Stimulated activated CD8-positive, alpha-beta memory T cell treated with anti-CD3 and anti-CD28 coated beads, Interleukin-7, amount 100 ng/mL, for 24 hours (primary cell): ENCODE measurements at places on chromosomes 2 and 18.

DNA sequence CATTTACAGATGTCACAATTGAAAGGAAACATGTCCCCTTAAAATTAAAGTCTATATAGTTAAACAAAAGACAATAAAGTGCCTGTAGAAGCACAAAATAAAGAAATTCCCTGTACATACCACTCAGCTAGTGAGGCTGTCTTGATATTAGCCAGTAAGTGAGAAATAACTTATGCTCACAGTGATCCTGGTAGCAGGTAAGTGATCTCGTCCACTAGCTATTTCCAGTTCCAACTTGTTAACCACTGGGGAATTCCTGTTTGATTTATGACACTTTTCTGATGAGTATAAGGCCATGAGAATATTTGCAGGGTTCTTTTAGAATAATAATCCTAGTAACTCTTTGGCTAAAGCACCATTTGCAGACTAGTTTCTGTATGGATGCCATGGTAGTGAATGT is 127.9 kb upstream of the PGAP1 start:
- DNase-seq, result no peak

DNA sequence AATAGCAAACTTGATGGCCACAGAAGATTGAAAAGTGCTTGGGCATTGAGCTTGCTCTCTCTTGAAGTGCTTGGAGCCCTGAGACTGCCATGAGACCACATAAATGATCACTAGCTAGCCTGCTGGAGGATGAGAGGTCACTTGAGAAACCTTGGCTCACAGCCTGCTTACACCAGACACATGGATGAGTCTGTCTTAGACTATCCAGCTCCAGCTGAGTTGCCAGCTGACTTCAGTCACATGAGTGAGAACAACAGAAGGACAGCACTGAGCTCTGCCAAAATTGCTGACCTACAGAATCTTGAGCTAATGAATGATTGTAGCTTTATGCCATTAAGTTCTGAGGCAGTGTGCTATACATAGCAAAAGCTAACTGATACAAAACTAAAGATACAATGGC is 18.1 kb downstream of the NABP1 start:
- no peak for DNase-seq

DNA sequence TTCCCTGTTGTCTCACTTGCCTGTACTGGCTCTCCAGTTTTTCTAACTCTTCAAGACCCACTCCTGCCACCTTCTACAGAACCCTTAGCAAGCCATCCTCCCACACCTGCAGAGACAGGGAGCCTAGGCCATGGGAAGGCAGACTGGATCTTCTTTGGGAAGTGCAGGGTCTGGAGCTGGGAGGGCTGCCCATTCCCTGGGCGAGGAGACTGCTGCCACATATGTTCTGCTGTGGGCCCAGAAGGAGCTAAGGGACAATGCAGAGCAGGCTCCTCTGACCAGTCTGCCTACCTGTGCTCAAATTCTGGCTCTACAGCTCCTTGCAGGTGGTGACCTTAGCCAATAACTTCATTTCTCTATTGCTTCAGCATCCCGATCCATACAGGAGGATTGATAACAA is 152.1 kb upstream of the CELF4 start:
- DNase-seq, result no peak

DNA sequence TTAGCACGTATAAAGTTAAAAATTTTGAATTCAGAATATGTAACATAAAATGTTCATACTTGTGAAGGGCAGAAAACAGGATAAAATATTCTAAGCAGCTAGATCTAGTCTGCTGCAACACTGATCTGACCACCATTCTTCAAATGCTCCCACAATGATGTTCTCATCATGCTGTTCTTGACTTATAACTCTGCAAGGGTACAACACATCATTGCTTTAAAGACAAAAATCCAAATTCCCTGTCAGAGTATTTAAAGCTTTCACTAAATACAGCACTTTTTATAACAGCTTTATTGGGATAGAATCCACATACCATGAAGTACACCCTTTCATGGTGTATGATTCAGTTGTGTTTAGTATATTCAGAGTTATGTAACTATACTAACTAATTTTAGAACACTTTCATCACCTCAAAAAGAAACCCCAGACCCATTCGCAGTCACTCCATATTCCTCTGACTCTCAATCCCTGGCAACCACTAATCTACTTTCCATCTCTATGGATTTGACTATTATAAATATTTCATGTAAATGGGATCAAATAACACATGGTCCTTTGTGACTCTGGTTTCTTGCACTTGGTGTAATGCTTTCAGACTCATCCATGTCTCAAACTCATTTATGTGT is 56.4 kb downstream of the MAP4K3 start:
- DNase-seq, result no peak

DNA sequence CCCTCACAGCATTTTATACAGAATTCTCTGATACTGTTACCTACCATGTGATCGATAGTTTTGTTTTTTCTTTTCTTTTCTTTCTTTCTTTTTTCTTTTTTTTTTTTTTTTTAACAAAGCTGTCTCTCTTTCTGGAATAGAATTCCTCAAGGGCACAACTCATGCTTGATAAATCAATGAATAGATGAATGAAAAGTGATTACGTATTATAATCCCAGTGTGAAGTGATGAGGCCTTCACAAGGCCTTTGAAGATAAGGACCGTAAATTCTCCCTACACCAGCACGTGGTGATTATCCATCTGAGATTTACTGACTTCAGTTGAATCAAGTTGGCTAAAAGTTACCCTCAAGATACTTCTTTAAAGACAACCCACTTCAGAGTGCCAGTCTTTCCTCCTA is 46.6 kb upstream of the RMDN2 start:
- DNase-seq, result no peak

DNA sequence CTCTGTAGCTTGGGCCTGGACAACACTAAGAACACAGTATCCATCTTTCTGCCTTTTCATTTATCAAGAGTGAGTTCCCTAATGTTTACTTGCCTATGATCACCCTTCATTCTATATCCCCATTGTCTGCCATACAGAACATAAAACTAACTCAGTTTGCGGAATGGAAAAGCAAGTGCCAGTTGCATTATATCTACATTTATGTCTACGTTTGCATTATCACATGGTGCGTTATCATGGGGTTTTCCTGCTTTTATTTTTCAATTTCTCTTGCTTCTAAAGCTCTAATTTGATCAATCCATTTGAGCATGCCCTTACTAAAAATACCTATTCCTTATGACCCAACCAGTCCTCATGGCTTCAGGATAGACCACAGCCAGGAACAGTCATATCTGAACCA is 421.6 kb upstream of the VWC2L start:
- no peak for DNase-seq

GRCh38 chr2:35080231-35080910 is 1275.2 kb upstream of the CRIM1 start:
- no peak for DNase-seq

DNA sequence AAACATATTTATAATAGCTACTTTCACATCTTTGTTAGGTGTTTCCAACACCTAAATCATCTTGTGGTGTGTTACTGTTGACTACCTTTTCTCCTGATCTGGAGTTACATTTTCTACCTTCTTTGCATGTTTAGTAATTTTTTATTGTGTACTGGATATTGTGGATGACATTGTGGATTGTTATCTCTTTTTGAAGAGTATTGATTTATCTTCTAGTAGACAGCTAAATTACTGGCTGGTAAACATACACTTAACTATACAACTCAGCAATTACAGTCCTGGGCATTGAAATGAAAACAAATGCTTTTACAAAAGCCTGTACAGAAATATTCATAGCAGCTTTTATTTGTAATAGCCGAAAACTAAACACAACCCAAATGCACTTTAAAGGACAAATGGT is 150.8 kb downstream of the PTRHD1 start:
- DNase-seq, result no peak

DNA sequence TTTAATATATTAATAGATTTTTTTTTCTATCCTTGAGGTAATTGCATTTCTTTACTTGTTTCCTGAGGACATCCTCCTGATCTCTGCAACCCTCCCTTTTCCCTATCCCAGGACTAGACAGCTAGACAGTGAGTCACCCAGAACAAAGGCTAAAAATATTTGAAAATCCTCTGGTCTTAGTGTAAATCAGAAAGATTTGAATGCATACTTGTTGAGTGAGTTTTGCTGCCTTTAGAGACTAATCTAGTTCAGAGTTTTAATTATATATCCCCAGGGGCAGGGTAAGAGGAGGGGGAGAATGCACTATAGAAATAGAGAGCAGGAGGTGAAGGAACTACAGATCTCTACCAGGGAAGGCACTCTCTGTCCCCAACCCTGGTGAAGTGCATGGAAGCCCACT is 202.3 kb upstream of the TCF4 start:
- DNase-seq, result no peak

GRCh38 chr2:236177604-236177966 is 9.4 kb upstream of the GBX2 start:
- no peak for DNase-seq
